ENCODE measurements at places on chromosomes 16 and 17.

DNA sequence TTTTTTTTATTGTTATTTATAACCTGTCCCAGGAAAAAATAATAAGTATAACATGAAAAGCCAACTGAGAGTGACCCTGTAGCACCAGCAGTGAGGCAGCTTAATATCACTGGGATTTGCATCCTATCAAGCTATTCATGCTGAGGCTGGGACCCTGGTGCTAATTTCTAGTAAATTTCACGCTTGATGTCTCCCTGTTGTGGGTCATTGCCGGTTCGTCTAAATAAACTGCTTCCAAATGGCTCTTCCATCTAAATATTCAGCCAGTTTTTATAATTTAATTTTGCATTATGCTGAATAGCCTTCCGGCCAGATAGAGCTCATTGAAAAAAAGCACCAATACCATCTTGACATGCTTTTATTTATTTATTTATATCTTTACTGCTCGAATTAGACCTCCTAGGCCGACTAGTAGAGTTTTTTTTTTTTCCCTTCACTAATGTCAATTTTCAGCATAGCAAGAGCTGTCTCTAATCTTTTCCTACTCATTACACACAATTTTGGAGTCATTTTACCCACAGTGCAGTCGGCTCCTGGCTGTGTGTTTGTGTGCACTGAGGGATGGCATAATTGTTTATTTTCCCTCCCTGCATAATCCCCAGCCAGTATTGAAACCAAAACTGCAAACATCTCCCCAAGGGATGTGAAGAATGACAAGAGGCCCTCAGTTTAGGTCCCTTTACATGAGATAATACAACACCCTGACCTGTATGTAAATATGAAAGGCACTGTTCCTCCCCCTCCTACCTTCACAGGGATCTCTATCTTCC is 168.8 kb downstream of the AATF start:
- DNase-seq = no peak

DNA sequence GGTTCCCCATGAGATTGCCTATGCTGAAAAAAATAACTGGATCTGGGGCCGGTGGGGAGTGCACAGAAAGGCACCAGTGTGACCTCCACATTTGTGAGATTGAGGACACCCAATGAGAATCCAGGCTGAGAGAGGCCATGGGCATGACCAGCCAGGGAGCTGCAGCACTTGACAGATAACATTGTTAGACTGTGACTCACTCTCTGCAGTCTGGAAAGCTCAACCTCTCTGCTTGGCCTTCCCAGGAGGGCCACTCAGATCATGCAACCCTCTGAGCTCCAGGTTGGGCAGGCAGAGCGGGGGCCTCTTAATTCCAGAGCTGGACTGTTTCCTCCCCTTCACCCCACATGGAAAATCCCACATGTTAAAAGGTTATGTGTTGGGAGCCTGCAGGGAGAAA is 30.1 kb downstream of the FZD2 start:
- DNase-seq = peak; percentile 87

DNA sequence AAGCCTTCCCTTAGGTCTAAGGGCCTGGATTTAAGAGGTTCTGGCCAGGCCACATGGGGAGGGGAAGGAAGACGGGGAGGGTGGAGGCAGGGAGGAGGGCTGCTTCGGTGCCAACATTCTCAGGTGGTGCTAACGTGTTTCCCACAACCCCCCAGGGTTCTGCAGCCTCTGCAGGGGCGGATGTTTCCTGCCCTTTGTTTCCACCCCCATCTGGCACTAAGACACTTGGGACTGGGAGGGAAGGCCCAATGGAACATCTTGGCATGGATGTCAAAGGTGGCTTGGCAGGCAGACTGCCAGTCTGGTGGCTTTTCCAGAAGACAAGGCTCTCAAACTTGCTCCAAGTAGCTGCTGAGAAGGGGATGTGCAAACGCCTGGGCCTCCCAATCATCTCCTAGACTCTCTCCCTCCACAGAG is 12.7 kb downstream of the HIC1 start:
- no peak for DNase-seq

DNA sequence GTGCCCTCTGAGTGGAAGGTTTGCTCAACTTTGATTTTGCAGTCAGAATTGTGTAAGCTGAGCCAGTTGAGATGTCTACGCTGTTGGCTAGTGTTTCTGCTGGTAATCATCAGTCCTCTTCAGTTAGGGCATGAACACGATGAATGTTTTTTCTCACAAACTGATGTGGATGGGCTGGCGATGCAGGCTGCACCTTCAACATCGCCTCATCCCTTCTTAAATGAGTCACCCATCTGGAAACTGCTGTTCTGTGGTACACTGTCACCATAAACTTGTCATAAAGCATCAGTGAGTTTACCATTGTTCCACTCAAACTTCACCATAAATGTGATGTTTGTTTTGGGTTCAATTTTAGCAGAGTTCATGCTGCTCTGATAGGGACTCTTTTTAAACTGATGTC is 8.4 kb downstream of the C16orf95 start:
- DNase-seq = no peak
